ENCODE measurements at places on chromosomes 7 and 10. TPM values are rescaled to one million over a fixed set of nuclear protein-coding genes. Genes with fewer than 3 reads are reported as not detected.
A peak's percentile ranks its signal among the peaks of the same experiment; 100 is the strongest.

Gene NMT2
- 17.8 TPM for total RNA-seq

DNA sequence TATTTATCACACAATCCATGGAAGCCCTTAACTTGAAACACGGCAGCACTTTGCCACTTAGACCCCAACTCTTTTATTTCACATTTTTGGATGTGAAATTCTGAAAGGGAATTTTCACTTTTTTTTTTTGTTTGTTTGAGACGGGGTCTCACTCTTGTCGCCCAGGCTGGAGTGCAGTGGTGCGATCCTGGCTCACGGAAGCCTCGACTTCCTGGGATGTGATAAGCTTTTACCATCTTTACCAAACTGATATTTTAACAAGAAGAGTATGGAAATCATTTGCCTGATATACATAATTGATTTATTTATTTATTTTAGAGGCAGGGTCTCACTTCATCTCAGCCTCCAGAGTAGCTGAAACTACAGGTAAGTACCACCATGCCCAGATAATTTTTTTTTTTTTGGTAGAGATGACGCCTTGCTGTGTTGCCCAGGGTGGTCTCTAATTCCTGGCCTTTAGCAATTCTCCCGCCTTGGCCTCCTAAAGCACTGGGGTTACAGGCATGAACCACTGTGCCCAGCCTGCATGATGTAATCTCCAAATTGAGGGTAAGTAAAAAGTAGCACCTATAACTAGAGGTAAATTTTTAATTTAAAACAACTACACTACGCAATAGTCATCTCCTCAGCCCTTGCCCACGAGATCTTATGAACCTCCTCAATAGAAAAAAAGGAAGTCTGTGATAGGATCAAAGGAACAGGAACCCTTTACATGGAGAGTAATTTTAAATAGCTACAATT, 180.7 kb upstream of the KLF14 start:
- H3K27ac ChIP-seq: no peak overlapping the region
- no peaks in the 10 kb centered on the region for H3K36me3 ChIP-seq
- H3K4me3 ChIP-seq: no peak overlapping the region
- peaks cover 5% of the 10 kb centered on the region for H3K4me1 ChIP-seq
- H3K27me3 ChIP-seq: no peaks in the 10 kb centered on the region

GRCh38 chr7:127758845-127759244, 106.9 kb downstream of the SND1 start:
- peaks cover 4% of the 10 kb centered on the region for H3K4me1 ChIP-seq
- no peaks in the 10 kb centered on the region for H3K27me3 ChIP-seq
- no peaks in the 10 kb centered on the region for H3K36me3 ChIP-seq
- H3K27ac ChIP-seq: no peak overlapping the region

Gene USP6NL
- 8.0 TPM for total RNA-seq

DNA sequence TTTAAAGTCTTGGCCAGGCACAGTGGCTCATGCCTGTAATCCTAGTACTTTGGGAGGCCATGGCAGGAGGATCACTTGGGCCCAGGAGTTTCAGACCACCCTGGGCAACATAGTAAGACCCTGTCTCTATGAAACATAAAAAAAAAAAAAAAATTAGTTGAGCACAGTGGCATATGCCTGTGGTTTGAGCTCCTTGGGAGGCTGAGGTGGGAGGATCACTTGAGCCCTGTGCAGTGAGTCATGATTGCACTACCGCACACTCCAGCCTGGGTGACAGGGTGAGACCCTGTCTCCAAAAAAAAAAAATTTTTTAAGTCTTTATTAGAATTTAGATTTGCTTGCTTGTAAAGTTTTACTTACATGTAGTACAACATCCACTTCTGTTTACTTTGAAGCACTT, 14.0 kb downstream of the WNT2 start:
- H3K27ac ChIP-seq: no peak overlapping the region
- no peak overlapping the region for H3K4me3 ChIP-seq
- no peaks in the 10 kb centered on the region for H3K27me3 ChIP-seq
- H3K36me3 ChIP-seq: no peaks in the 10 kb centered on the region

GRCh38 chr7:128959296-128959695, 21.6 kb downstream of the IRF5 start:
- H3K4me3 ChIP-seq: no peak overlapping the region
- no peak for DNase-seq
- no peak overlapping the region for H3K27ac ChIP-seq
- no peaks in the 10 kb centered on the region for H3K4me1 ChIP-seq

Gene TSPAN13
- 31.6 TPM for total RNA-seq

GRCh38 chr7:133688483-133689239, 435.8 kb downstream of the EXOC4 start:
- H3K4me3 ChIP-seq: no peak overlapping the region
- DNase-seq: peak; percentile 23
- peaks cover 2% of the 10 kb centered on the region for H3K4me1 ChIP-seq
- H3K36me3 ChIP-seq: no peaks in the 10 kb centered on the region
- no peaks in the 10 kb centered on the region for H3K27me3 ChIP-seq

DNA sequence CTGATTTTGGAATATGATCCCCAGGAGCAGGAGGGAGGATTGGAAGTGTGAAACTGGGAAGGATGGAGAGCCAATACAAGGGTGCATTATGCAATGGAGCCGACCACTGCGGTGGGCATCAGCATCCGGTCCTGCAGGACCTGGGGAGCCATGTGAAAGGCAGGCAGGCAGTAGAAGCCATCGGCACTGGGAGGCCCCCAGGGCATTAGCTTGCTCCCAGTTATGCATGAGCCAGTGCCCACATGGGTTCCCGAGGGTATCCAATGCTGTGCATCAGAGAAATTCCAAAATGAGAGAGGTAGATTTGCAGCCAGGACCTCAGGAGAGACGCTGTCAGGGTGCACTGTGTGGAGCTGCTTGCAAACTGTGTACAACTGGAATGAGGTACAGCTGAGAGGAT, 8.7 kb upstream of the KCP start:
- no peak for DNase-seq
- peaks cover 10% of the 10 kb centered on the region for H3K4me1 ChIP-seq
- no peaks in the 10 kb centered on the region for H3K36me3 ChIP-seq
- no peak overlapping the region for H3K4me3 ChIP-seq
- H3K27ac ChIP-seq: no peak overlapping the region

DNA sequence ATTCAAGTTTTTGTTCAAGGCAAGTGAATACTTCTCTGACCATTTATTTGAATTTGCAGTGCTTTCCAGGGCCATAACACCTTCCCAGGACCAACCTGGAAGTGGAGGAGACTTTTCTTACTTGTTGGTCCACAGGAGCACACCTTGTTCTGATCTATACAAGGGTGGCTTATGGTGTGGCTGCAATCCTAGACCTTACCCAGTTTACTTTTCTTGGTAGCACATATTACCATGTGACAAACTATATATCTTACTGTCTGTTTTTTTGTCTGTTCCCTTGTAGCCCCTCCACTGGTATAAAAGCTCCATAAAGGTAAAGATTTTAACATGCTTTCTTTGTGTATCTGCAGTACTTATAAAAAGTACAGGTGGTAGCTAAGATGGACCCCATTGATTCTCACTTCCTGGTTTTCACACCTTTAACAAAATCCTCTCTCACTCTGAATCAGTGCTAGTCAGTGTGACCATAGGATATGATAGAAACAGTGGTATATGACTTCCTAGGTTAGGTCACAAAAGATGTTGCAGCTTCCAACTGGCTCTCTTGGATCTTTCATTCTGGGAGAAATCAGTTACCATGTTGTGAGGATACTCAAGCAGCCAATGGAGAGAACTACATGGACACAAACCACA, 5.6 kb upstream of the ASB4 start:
- H3K36me3 ChIP-seq: no peaks in the 10 kb centered on the region
- H3K27me3 ChIP-seq: no peaks in the 10 kb centered on the region
- H3K4me1 ChIP-seq: peaks cover 10% of the 10 kb centered on the region
- no peak overlapping the region for H3K27ac ChIP-seq

GRCh38 chr7:137993395-137993743, 8.5 kb downstream of the CREB3L2 start:
- H3K27me3 ChIP-seq: no peaks in the 10 kb centered on the region
- H3K36me3 ChIP-seq: peaks cover 6% of the 10 kb centered on the region
- peaks cover 60% of the 10 kb centered on the region for H3K4me1 ChIP-seq
- no peak overlapping the region for H3K4me3 ChIP-seq
- peak overlapping the region; percentile 83 for H3K27ac ChIP-seq

GRCh38 chr10:70476249-70477035, 2.1 kb upstream of the PALD1 start:
- H3K27me3 ChIP-seq: peaks cover 13% of the 10 kb centered on the region
- no peak overlapping the region for H3K27ac ChIP-seq
- H3K36me3 ChIP-seq: no peaks in the 10 kb centered on the region
- no peak overlapping the region for H3K4me3 ChIP-seq
- peaks cover 43% of the 10 kb centered on the region for H3K4me1 ChIP-seq

GRCh38 chr10:86592413-86592812, 61.9 kb upstream of the OPN4 start:
- H3K27ac ChIP-seq: no peak overlapping the region
- H3K36me3 ChIP-seq: no peaks in the 10 kb centered on the region
- H3K27me3 ChIP-seq: no peaks in the 10 kb centered on the region
- no peak for DNase-seq

- no peak overlapping the region for H3K27ac ChIP-seq
- DNase-seq: no peak
- no peaks in the 10 kb centered on the region for H3K36me3 ChIP-seq
- H3K27me3 ChIP-seq: no peaks in the 10 kb centered on the region
- no peak overlapping the region for H3K4me3 ChIP-seq
- H3K4me1 ChIP-seq: peaks cover 14% of the 10 kb centered on the region
Observed at GRCh38 chr7:142389544-142389943, 131.7 kb upstream of the PRSS58 start.

- H3K27ac ChIP-seq: no peak overlapping the region
- peak; percentile 33 for DNase-seq
- no peaks in the 10 kb centered on the region for H3K36me3 ChIP-seq
- H3K4me1 ChIP-seq: peaks cover 32% of the 10 kb centered on the region
- H3K27me3 ChIP-seq: no peaks in the 10 kb centered on the region
- H3K4me3 ChIP-seq: no peak overlapping the region
Observed at GRCh38 chr7:105776986-105777910, 99.2 kb downstream of the ATXN7L1 start.

Gene IFIT1
- total RNA-seq: 58.4 TPM

Gene FAM241B
- 0.18 TPM for total RNA-seq

DNA sequence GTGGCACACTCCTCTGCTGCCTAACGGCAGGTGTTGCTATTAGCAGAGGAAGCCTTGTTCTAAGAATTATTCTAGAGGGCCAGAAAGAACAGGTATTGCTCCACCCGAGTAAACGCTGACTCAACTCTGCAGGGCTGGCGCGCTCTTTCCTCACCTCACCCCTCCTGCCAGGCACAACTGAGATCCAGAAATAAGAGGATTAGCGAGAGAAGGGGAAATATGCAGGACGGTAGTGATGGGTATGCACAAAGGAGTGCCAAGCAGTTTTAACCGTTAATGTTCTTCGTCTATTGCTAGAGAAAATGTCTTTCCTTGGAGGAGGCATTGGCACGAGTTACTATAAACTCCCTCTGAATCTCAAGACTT, 369 bp upstream of the SCIN start:
- no peak overlapping the region for H3K27ac ChIP-seq
- peaks cover 23% of the 10 kb centered on the region for H3K27me3 ChIP-seq
- no peaks in the 10 kb centered on the region for H3K36me3 ChIP-seq
- peak overlapping the region; percentile 46 for H3K4me3 ChIP-seq

DNA sequence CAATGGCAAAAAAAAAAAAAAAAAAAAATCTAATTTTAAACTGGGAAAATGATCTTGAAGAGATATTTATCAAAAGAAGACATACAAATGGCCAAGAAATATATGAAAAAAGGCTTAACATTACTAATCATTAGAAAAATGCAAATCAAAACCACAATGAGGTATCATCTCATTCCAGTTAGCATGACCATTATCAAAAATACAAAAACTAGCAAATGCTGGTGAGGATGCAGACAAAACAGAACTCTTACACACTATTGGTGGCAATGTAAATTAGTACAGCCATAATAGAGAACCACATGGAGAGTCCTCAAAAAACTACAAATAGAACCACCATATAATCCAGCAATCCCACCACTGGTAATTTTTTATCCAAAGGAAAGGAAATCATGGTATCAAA, 489.6 kb downstream of the TNS3 start:
- no peak overlapping the region for H3K4me3 ChIP-seq
- H3K27ac ChIP-seq: no peak overlapping the region
- peaks cover 19% of the 10 kb centered on the region for H3K4me1 ChIP-seq
- no peak for DNase-seq
- no peaks in the 10 kb centered on the region for H3K36me3 ChIP-seq

DNA sequence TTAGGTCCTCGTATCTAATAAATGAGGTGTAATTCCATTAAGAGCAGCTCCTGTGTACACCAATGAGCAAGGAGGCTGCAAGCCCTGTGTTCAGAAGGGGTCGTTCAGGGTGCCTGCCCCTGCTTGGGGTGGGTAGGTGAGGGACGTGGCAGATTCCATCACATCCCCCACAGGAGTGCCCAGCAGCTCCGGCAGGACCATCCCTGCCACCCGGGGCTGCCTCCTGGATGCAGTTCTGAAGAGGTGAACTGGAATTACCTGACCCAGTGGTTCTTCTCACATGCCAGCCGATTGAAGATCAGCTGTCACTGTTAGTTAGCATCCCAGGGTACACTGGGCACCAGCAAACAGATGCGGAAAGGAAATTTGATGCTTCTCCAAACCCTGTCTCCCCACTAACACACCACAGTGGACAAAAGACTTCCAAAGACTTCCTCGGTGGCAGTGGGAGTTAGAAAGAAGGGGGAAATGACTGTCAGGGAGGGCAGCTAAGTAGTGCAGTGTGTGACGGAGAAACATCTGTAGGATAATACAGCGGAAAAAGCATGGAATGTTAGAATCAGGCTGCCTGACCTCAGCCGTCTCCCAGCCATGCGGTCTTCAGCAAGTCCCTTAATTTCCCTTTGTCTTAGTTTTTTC, 313.6 kb upstream of the ZMIZ1 start:
- DNase-seq: peak; percentile 61
- peaks cover 30% of the 10 kb centered on the region for H3K4me1 ChIP-seq
- H3K4me3 ChIP-seq: no peak overlapping the region
- peak overlapping the region; percentile 31 for H3K27ac ChIP-seq
- no peaks in the 10 kb centered on the region for H3K36me3 ChIP-seq
- H3K27me3 ChIP-seq: peaks cover 39% of the 10 kb centered on the region

DNA sequence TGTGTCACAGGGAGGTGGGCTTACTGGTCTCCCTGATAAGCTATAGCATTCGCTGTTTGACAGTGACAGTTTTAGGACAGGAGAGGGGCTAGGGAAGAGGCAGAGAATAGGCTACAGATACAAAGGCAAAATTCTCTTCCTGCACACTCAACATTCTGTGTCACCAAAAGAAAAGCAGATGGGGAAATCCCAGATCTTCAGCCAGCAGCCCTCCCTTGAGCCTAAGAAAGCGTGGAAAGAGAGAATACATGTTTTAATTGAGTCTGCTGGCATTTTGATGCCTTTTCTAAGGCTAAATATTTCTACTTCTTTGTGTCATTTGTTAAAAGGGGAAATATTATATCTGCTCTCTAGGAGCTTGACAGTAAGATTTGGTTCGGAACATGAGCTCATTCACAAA, 247.0 kb downstream of the TRIL start:
- peak; percentile 63 for DNase-seq
- no peaks in the 10 kb centered on the region for H3K27me3 ChIP-seq
- peaks cover 5% of the 10 kb centered on the region for H3K36me3 ChIP-seq
- H3K4me3 ChIP-seq: no peak overlapping the region

Gene HYAL4
- total RNA-seq: 0.09 TPM

Measured in muscle of leg (tissue), 16 donors.